Body of pancreas (tissue), 4 donors: ENCODE measurements at places on chromosomes 5 and 9.

DNA sequence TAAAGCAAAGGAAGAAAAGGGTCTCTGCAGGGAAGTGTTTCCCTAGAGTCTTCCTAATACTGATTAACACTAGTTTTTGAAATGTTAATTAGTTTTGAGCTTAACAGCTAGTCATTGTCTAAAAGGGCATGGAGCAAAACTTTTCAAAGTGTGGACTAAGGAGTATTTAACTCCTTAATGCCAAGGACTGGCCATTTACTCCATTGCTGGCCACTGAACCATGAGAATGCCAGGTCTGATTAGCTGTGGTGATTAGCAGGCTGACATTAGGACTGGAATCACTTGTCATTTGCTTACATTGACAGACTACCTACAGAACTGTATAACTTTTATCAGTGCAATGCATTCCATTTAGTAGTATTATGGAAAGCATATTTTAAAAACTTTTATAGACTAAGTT lies 987.0 kb downstream of the NR2F1-AS1 start:
- H3K27ac ChIP-seq = no peak overlapping the region
- no peak for DNase-seq
- H3K4me3 ChIP-seq = no peak overlapping the region
- no peaks in the 10 kb centered on the region for H3K36me3 ChIP-seq
- H3K27me3 ChIP-seq = no peaks in the 10 kb centered on the region

GRCh38 chr9:92639124-92639523 lies 30.8 kb downstream of the IPPK start:
- DNase-seq = no peak
- H3K4me1 ChIP-seq = no peaks in the 10 kb centered on the region
- H3K27ac ChIP-seq = no peak overlapping the region
- no peak overlapping the region for H3K4me3 ChIP-seq

- no peak overlapping the region for H3K27ac ChIP-seq
- peaks cover 37% of the 10 kb centered on the region for H3K4me1 ChIP-seq
- DNase-seq = no peak
- no peak overlapping the region for H3K4me3 ChIP-seq
Measured at GRCh38 chr5:179836225-179837019, 15.7 kb downstream of the SQSTM1 start.

- H3K27me3 ChIP-seq = no peaks in the 10 kb centered on the region
- no peak overlapping the region for H3K4me3 ChIP-seq
- peaks cover 39% of the 10 kb centered on the region for H3K4me1 ChIP-seq
- DNase-seq = no peak
- H3K36me3 ChIP-seq = no peaks in the 10 kb centered on the region
- no peak overlapping the region for H3K27ac ChIP-seq
Measured at GRCh38 chr5:56516035-56516434, 282.9 kb upstream of the ANKRD55 start.

DNA sequence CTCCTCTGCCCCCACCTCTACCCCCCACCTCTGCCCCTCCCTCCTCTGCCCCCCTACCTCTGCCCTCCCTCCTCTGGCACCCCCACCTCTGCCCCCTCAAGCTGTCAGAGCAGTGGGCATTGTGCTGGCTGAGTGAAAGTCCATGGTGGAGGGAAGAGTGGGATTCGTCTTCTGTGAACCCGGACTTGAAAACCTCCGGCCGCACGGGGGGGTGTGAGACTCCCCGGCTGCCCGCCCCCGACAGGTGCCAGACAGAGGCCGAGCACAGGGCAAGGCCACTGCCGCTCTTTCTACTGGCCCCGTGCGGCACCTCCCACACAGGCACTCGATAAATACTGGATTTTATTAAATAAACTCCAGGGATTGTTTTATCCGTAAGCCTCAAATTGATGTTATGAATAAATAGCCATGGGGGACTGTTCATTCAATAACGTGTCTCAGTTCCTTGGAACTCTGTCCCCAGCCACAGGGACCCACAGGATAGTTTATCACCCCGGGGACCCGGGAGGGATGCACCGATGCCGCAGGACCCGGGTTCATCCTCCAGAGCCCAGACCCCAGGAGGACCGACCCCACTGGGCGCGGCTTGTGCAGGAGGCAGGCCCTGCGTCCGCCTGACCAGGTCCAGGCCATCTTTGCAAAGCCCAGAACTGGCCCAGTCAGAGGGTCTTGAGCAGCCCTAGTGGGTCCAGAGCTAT lies 2.6 kb upstream of the QRFP start:
- no peak for DNase-seq
- H3K36me3 ChIP-seq = no peaks in the 10 kb centered on the region
- no peak overlapping the region for H3K4me3 ChIP-seq

GRCh38 chr9:5441043-5441442 lies 3.3 kb upstream of the PLGRKT start:
- no peak overlapping the region for H3K27ac ChIP-seq
- H3K36me3 ChIP-seq = no peaks in the 10 kb centered on the region
- DNase-seq = no peak
- peaks cover 13% of the 10 kb centered on the region for H3K4me1 ChIP-seq

DNA sequence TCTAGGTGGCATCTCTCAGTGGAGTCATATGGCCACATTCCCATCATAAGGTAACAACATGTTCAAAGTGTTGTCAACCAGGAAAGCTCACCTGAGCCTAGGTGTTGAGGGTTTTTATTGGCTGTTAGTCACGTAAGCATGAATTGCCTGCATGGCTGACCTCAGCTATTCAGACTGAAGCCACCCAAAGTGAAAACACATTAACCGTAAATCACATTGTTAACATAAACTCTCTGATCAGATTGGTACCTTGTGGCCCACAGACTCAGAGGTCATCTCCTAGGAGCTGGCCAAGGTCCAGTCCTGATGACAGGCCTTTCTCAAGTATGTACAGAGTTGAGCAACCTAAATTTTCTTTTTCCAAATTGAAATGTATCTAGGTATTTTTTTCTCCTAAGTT lies 26.7 kb downstream of the SRFBP1 start:
- DNase-seq = no peak
- no peak overlapping the region for H3K4me3 ChIP-seq
- no peaks in the 10 kb centered on the region for H3K36me3 ChIP-seq
- H3K27me3 ChIP-seq = no peaks in the 10 kb centered on the region

DNA sequence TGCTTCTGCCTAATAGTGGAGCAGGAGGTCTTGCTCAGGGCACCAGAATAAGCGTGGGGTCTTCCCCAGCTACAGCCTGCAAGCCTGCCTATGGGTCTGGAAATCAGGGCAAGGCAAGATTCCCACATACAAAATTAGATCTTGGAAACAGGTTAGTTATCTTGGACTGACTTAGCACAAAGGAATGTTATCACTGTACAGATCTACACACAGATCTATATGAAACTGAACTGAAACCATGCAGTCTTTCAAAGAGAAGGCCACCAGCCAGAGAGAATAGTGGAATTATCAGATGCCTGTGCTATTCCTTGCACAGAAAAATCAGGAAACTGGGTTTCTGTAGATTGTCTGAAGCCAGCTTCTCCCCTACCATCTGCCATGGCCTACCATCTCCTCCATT lies 585.7 kb downstream of the ACTL7B start:
- peaks cover 16% of the 10 kb centered on the region for H3K4me1 ChIP-seq
- H3K4me3 ChIP-seq = no peak overlapping the region
- no peak overlapping the region for H3K27ac ChIP-seq
- no peak for DNase-seq
- no peaks in the 10 kb centered on the region for H3K36me3 ChIP-seq
- H3K27me3 ChIP-seq = no peaks in the 10 kb centered on the region
